Neural progenitor cell (in vitro differentiated cells): ENCODE measurements at places on chromosomes 1 and 21. TPM values are rescaled to one million over a fixed set of nuclear protein-coding genes. Genes with fewer than 3 reads are reported as not detected.

DNA sequence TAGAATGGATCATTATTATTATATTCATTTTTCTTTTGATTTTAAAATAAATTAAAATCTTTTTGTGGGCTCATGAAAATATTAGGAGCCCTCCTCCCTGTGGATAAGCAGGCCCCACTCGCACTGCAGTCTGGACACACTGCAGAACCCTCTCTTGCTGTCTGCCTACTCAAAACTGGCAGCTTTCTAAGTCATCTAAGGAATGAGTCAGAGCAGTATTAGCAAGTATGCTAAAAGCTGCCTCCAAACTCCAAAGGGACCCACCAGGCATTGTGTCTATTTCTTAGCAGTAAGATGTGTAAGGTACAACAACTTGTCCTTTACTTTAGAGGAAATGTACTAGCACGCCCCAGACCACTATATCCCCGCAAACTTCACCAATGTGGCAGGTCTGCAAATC lies 108.8 kb downstream of the SYF2 start:
- no peak for DNase-seq

GRCh38 chr1:71364236-71364635 lies 283.4 kb upstream of the ZRANB2 start:
- DNase-seq, result no peak

Gene CR1L
- total RNA-seq, result not detected in 2 replicates

- DNase-seq, result peak; percentile 93
These were observed 54.7 kb downstream of the NDUFS5 start for GRCh38 chr1:39080831-39081270.

Gene CFAP45
- not detected in 2 replicates for total RNA-seq

Gene PLA2G2F
- not detected in 2 replicates for total RNA-seq

GRCh38 chr1:53754484-53755312 lies 15.7 kb upstream of the GLIS1 start:
- peak; percentile 75 for DNase-seq

Gene MTMR11
- total RNA-seq, result 3.8 and 11.3 TPM in 2 replicates

Gene LPAR3
- total RNA-seq, result 2.4 and 4.0 TPM in 2 replicates

- no peak for DNase-seq
These were observed 60.7 kb upstream of the ATP5PO start for GRCh38 chr21:33976082-33977016.

- no peak for DNase-seq
These were observed 16.3 kb downstream of the L1TD1 start for GRCh38 chr1:62210960-62211359.

DNA sequence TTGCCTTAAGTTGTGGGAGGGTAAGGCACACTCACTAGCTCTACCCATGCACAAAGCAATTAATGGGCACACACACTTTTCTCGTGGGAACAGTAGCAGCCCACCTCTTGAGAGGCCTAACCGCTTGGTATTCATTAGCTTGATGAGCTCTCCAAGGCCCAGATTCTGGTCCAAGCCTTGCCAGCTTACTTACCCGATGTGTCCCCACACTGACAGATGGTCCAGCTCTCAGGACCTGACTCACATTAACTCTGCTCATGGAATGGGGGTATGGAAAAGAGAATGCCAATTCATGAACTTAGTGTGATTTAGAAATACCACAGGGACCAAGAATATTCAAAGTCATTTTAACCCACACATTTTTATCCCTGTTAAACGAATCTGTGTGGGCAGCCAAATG lies 106.8 kb upstream of the CACHD1 start:
- DNase-seq, result no peak

- no peak for DNase-seq
These were observed 21.8 kb downstream of the TENT5C start for GRCh38 chr1:117627546-117628130.

GRCh38 chr1:28509705-28510272 lies 3.9 kb downstream of the RCC1 start:
- no peak for DNase-seq

DNA sequence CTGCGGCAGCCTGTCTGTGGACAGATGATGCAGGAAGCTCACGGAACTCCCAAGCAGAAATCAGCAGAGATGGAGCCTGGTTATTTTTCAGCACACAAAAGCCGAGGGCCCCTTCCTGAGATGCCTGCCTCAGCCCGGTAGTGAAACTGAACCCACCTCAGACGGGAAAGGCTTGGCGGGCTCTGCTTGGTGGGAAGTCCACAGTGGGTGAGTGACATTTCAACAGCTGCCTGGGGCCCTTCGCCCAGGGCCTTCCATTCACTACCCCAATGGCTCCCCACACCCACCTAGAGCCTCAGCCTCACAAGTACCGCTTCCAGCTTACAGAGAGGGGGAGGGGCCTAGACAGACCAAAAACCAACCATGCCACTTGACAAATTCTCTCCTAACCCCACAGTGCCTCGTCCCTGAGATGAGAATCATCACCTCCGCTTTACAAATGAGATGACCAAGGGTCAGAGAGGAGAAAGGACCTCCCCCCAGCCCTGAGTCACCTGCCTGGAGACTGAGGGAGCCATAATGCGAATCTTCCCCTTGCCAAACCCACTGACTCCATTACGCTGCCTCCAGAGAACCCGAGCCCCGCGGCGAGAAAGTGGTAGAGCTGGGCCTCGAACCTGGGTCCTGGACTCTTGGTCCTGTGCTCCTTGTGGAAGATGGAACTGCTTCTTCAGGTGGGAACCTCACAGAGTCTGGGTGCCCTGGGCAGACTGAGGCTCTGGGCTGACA lies 3.4 kb upstream of the ECE1 start:
- DNase-seq, result no peak

GRCh38 chr21:27314131-27314530 lies 347.2 kb upstream of the ADAMTS5 start:
- DNase-seq, result no peak

DNA sequence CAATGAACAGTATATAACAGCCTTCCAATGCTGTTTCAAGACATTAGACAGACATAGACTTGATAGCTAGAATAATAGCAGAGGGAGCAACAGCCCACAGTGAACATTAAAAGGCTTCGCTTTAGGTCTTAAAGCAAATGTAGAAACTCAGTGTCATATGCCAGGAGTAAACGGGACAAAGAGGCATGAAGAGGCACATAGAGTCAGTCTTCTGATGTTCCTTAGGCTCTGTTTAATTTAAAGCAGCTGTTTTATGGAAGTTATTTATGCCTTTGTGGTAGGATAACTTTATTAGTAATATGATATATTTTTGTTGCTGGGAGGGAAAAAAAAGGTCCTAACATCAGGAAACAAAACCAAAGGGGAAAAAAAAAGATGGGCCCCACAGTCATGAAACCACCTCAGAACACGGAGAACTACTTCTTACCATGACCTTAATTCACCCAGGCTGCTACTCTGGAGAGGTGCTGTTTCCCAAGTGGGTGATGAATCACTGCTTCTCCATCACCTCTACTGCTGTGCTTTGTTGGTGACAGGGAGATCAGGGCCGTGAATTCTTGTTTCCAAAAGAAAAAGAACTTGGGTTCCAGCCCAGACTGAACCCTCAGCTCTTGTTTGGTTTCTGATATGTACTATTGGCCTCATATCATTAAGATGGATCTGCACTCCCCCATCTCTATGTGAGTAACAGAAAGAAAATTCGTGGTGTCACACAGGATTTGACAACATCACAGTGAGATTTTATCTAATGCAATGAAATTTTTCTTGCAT lies 616.9 kb downstream of the KIF26B start:
- DNase-seq, result no peak
